Hippocampal formation (tissue), 2 donors: ENCODE measurements at places on chromosomes 3 and 15.

GRCh38 chr3:151218136-151218535 is 15.1 kb upstream of the GPR171 start:
- no peak for DNase-seq

DNA sequence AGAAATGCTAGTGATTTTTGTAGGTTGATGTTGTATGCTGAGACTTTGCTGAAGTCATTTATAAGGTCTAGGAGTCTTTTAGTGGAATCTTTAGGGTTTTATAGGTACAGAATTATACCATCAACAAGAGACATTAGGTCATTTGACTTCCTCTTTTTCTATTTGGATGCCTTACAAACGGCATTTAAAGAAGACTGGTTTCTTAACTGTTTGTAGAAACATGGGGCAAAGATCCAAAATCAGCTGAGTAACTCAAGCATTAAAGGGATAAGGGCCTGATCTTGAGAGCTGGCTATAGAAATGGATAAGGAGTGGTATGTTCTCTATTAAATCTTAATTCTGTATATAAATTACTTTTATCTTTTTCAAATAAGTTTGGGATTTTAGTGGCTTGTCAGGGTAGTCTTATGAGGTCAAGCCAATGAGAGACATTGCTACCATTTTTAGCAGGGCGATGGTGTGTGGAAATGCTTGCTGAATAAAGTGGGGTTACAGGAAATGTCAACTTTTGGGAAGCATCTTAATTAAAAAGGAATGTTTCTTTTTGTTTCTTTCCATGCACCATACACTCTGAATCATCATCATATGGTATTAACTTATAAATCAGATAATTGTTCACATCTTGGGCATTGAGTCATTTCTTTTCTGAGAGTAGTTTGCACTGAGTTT is 197.7 kb upstream of the GBE1 start:
- DNase-seq = no peak

DNA sequence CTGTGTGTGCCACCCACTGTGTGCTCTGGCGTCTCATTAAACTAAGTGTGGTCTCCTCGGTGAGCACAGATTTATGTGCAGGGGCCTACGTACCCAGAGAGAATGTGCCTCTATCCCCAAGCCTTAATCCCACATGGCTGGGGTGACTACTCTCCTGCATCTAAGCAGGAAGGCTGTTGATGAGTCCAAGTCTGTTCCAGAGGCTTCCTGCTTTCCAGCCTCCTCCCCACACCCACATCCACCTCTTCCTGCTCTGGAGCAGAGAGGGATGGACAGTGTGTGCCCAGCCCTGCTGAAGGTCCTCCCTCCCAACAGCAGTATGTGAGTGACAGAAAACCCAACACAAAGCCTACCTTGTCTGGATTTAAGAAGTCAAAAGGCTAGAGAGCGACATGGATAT is 38.8 kb upstream of the BCL2L10 start:
- DNase-seq = no peak

- no peak for DNase-seq
Observed at GRCh38 chr3:103693831-103694230, 1259.0 kb downstream of the ZPLD1 start.

GRCh38 chr3:28677581-28677980 is 329.0 kb upstream of the AZI2 start:
- DNase-seq = no peak

- no peak for DNase-seq
Observed at GRCh38 chr15:62636823-62637573, 405.5 kb upstream of the TPM1 start.

DNA sequence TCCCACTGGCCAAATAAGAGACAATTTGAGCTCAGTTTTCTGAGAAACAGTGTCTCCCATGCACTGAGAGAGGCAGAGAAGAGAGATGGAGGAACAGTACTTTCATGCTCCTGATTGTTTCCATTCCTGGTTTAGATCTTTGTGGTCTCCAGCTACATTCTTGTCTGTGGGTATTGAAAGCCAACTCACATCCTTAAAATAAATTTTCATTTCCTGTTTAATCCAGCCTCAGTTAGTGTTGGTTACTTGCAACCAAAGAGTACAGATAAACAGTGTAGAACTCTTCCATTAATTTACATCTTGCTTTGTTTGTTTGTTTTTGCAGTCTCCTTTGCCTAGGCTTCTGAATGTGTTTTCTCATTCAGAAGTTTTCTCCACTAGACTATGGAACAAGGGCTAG is 123.7 kb upstream of the CLSTN2 start:
- DNase-seq = no peak

- no peak for DNase-seq
Observed at GRCh38 chr15:70329179-70329578, 231.5 kb upstream of the TLE3 start.

DNA sequence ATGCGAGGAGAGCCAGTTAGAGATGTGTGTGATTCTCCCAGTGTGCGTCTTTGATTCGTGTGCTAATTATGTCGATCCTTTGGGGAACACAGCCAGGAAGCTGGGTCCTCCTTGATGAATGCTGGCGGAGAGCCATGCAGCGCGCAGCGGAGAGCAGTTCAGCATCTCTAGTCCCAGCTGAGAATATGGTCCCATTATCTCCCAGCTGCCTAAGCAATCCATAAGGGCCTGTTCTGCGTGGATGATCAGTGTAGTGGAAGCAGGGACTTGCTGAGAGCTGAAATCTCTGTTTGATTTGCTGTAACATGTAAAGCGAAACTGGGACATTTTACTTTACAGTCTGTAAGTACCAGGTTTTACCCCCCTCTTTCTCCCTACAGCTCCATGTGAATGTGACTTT is 412.7 kb downstream of the CNTN4 start:
- DNase-seq = no peak

- DNase-seq = no peak
Observed at GRCh38 chr3:66302288-66302687, 81.5 kb downstream of the SLC25A26 start.

- no peak for DNase-seq
Observed at GRCh38 chr15:45362419-45362818, 15.9 kb downstream of the GATM start.

DNA sequence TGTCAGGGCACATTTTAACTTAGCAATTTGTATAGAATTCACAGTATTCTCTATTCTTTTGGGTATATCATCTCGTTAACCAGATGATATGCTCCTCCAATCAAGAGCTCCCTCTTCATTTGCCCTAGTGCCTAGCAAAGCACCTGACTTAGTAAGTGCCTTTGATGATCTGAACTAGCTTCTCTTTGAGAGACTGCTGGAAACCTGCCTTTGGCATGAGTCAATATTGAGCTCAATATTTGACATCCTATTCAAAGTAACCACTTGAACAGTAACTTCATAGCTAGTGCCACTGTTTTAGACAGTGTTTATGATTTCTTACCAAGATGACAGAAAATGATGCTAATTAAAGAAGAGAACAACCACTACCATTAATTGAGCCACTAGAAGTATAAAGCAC is 696.3 kb upstream of the UBE2E2 start:
- DNase-seq = no peak

DNA sequence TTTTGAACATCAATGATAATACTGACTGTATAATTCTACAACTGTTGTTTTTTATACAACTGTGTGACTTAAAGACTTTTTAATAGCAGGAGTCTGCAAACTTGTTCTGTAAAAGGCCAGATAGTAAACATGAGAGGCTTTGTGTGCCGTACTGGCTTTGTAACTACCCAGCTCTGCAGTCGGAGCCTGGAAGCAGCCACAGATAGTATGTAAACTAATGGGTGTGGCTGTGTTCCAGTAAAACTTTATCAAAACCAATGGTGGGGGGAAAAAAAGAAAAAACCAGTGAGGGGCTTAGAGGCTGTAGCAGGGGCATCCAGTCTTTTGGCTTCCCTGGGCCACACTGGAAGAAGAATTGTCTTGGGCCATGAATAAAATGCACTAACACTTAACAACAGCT is 11.9 kb downstream of the ASB7 start:
- DNase-seq = no peak

DNA sequence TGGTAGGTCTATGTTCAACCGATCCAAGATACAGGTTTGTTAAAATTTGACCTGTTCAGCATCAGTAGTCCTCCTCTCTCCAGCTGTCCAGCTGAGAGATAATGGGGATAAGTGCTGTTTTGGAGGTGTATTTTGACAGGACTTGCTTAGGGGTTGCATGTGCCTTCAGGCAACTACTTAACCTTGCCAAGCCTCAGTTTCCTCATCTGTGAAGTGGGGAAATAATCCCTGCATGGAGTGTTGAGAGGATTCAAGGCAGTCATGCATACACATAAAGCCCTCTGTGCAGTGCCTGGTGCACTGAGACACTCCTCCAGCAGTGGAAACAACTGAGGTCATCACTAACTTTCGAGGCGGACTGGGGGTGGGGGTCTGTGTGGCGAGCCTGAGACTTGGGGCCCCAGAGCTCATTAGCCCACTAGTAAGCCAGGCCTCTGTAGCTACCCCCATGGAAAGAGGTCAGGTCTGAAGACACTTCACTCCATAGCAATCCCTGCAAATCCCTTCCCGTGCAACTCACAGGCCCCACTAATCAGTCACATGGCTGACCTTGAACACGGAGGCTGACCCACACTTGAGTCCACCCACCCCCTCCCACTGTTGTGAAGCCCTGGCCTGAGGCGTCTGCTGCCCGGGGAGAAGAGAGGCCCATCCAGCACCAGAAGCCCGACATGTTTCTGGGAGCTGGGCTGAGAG is 25.9 kb upstream of the SLC6A6 start:
- no peak for DNase-seq

GRCh38 chr3:105688821-105689220 is 180.0 kb downstream of the CBLB start:
- DNase-seq = no peak
